ENCODE measurements at places on chromosomes 6 and 20. TPM values are rescaled to one million over a fixed set of nuclear protein-coding genes. Genes with fewer than 3 reads are reported as not detected.

GRCh38 chr6:117956386-117956785, 49.3 kb downstream of the SLC35F1 start:
- DNase-seq = no peak

GRCh38 chr6:62357835-62358234, 71.8 kb upstream of the KHDRBS2 start:
- DNase-seq = no peak

Gene FOXC1
- 1.5 TPM for total RNA-seq

Gene C20orf204
- total RNA-seq = 49.1 TPM

DNA sequence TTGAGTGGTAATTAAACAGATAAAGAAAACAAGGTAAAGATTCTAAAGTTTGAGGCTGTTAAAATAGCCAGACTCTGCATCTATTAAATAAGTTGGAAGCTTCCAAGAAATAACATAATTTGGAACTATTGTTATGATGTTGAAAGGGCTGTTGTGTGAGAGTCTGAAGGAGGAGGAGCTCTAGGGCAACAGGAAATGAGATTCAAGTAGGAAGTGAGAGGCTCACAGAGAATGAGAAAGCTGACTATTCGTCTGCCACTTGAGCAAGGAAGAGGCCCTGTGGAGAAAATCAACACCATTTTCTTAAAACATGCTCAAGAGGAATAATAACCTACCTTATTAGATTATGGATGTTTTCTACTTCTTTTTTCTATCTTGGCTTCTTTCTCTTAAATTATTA, 185.2 kb downstream of the SLC24A3 start:
- no peak for DNase-seq

Gene MCHR2
- total RNA-seq = not detected

DNA sequence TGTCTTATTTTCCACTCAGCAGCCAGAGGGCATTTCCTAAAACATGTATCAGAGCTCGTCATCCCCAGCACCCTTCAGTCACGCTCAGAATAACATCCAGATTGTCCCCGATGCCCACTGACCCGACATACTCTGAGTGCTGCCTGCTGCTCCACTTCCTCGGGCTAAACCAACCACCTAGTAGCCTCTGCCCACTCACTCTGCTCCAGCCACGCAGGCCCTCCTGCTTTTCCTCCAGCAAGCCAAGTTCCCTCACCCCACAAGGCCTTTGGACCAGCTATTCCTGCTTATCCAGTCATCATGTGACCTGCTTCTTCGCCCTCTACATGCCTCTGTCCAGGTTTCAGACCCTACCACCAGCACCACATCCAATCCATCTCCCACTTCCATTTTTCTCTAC, 454.2 kb downstream of the CD83 start:
- DNase-seq = no peak

Gene TP53TG5
- not detected for total RNA-seq

Gene LRRN4
- total RNA-seq = not detected

Gene SRMS
- not detected for total RNA-seq

- DNase-seq = no peak
Observed at GRCh38 chr6:157292202-157292601, 31.1 kb downstream of the TMEM242 start.

GRCh38 chr20:22825546-22825945, 209.6 kb upstream of the SSTR4 start:
- no peak for DNase-seq

- no peak for DNase-seq
Observed at GRCh38 chr6:163370464-163371117, 43.9 kb upstream of the QKI start.

GRCh38 chr6:34957231-34957783, 68.3 kb downstream of the ANKS1A start:
- no peak for DNase-seq

- DNase-seq = no peak
Observed at GRCh38 chr20:25056690-25057233, 1.2 kb downstream of the ACSS1 start.

DNA sequence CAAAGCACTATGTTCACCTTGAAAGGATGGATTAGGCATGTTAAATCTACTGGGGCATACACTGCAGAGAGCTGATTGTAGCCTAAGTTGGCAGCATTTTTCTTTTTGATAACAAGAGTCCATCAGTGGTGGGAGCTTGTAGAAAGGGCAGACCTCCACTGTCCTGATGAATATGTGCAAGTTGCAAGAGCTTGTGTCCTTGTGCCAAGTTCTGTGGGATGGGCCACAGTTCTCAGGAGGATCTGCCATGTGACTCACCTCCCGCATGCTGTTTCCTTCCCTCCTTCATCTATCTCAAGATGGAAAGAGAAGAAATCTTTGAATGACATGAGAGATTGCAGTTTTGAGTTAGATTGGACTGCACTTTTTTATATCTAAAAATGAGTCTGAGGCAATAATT, 58.3 kb upstream of the GGTLC1 start:
- no peak for DNase-seq

GRCh38 chr6:32991972-32992371, 17.4 kb downstream of the HLA-DOA start:
- DNase-seq = no peak

DNA sequence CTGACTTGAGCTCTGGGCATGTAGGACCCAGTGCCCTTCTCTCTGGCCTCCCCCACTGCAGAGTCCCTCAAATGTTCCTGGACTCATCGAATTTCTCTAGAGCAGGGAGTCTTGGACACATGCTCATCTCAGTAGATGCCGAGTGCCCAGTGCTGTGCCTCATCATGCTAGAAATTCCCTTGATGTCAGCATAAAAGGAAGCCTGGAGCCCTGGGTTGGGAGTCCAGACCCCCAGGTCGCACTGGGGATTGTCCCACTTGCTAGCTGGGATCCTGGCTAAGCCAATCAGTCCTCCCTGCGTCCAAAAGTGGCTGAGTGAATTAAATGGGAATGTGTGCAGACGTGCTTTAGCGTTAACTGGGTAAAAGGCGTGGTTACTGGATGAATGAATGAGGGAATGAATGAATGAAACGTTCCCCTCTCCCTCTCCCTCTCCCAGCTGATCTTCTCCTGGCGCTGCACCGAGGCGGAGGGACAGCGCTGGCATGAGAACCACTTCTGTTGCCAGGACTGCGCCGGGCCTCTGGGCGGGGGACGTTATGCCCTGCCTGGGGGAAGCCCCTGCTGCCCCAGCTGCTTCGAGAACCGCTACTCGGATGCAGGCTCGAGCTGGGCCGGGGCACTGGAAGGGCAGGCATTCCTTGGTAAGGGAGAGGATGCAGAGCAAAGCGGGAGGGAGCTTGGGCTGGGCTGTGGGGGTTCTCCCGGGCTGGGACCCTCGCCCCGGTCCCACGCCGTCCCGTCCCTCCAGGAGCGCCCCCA, 1.6 kb upstream of the TOMM6 start:
- DNase-seq = no peak

GRCh38 chr6:34005901-34006531, 139.9 kb downstream of the GRM4 start:
- DNase-seq = no peak

- no peak for DNase-seq
Observed at GRCh38 chr6:5190507-5190906, 70.2 kb downstream of the LYRM4 start.

- no peak for DNase-seq
Observed at GRCh38 chr6:47690791-47691190, 7.6 kb upstream of the ADGRF4 start.

Gene C6orf132
- 0.03 TPM for total RNA-seq

- peak; percentile 20 for DNase-seq
Observed at GRCh38 chr6:150689900-150690590, 90.4 kb downstream of the PLEKHG1 start.

Gene CTAGE9
- not detected for total RNA-seq

- no peak for DNase-seq
Observed at GRCh38 chr6:25009393-25009710, 73.6 kb upstream of the RIPOR2 start.

GRCh38 chr6:121439926-121440325, 4.5 kb downstream of the GJA1 start:
- no peak for DNase-seq

DNA sequence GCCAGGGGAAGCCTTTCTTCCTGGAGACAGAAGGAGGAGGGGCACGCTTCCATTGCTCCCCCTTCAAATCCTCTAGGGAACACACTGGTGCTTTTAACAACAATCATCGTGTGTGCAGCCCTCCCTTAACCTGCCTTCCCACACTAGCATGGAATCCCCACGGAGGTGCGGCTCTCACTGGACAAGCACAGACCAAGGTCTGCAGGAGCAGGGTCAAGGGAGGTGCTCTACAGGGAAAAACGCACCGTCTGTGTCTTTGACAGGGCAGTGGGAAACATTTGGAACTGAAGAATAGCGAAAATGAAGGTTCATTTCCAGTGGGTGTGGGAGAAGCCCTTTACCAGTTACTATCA, 527.1 kb downstream of the QKI start:
- DNase-seq = no peak

- no peak for DNase-seq
Observed at GRCh38 chr6:78854546-78854945, 12.8 kb upstream of the IRAK1BP1 start.

DNA sequence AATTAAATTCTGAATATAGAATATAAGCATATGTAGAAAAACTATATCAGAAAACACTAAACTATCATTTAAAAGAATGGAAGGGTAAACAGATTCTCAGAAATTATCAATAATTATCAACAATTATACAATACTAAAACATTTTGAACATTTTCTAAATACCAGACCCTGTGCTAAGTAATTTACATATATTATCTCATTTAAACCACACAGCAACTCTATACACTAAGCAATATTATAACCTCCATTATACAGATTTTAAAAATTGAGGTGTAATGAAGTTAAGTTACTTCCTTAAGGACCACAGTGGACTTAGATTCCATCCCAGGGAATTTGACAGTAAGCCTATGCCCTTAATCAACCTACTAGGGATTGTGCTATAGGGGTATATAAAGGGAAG, 33.3 kb downstream of the DTNBP1 start:
- DNase-seq = no peak

Gene TOX2
- total RNA-seq = 40.6 TPM

- DNase-seq = no peak
Observed at GRCh38 chr20:46644733-46645132, 6.5 kb downstream of the SLC13A3 start.

DNA sequence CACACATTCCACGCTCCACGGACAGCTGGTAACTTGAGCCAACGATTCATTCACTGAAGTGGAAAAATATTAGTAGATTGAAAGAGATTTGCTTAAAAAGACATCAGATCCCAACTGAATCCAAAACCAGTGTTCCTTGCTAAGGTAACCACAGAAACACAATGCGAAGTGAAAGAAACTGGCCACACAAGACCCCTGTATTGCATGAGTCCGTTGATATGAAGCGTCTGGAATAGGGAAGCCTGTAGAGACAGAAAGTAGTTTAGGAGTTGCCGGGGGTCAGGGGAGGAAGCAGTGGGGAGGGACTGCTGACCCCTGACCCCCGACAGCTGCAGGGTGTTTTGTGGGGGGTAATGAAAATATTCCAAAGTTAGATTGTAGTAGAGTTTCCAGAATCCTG, 10.0 kb downstream of the PCK1 start:
- DNase-seq = no peak

Gene BPI
- total RNA-seq = not detected

DNA sequence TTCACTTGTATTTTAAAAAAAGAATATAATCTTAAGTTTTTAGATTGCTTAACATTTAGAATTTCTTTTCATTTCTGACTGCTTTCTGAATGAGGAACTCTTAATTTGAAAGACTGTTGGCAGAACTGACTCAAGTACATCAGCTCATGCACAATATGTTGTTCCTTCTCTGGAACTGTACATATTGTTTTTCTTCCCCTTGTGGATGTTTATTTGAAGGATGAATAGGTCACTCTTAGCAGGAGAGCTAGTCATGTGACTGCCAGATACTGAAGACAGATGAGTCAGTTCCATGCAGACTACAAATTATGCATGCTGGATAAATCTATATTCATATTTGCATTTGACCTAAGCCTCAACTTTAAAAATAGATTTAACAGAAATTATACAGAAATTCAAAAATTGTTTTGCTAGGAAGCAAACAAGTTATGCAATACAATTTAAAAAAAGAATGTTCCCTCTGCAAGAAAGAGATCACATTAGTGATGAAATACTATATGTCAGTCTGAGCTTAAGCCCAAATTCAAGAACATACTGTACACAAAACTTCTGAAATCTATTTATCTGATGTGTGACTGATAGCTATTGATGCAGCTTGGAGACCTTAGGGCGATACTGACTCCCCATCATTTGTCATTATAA, 1274.9 kb upstream of the GJE1 start:
- no peak for DNase-seq

Gene C20orf144
- total RNA-seq = 0.11 TPM

DNA sequence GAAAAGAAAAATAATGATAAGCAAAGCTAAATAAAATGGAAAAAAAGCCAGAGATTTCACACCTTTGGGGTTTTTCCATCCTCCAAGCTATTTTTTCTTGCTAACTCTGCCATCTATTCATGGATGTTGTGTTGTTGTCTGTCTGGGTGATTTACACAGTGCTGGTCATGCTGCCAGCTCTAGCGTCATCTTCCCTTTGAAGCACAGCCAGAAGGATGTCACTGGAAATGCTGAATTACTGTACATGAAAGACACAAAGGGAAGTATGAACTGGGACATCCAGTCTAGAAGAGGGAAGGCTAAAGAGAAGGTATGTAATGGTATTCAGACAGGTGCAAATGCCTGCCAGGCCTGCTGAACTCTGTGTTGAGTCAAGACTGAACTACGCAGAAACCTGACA, 241.9 kb upstream of the STXBP5 start:
- no peak for DNase-seq

Gene SLC35B2
- total RNA-seq = 35.8 TPM

DNA sequence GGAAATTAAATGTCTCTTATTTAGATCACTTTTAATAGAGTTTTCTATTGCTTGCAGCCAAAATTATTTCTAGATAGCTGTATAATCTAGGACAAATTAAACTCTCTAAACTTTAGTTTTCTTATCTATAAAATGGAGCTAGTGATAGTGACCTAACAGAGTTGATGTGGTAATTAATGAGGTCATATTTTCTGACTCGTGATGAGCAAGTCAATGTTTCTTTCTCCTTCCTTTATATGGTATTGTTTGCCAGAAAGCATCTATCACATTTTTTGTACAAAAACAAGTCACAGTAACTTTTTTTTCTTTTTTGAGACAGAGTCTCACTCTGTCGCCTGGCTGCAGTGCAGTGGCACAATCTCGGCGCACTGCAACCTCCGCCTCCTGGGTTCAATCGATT, 267.7 kb downstream of the FARS2 start:
- DNase-seq = no peak

Gene FNDC11
- 0.72 TPM for total RNA-seq

Gene ADGB
- total RNA-seq = not detected

Gene HLA-DQB1
- total RNA-seq = 119 TPM

GRCh38 chr6:63487103-63487813, 85.0 kb upstream of the LOC128125822 start:
- no peak for DNase-seq

Gene TCP11
- not detected for total RNA-seq

GRCh38 chr20:53767206-53767930, 173.7 kb upstream of the ZNF217 start:
- no peak for DNase-seq

DNA sequence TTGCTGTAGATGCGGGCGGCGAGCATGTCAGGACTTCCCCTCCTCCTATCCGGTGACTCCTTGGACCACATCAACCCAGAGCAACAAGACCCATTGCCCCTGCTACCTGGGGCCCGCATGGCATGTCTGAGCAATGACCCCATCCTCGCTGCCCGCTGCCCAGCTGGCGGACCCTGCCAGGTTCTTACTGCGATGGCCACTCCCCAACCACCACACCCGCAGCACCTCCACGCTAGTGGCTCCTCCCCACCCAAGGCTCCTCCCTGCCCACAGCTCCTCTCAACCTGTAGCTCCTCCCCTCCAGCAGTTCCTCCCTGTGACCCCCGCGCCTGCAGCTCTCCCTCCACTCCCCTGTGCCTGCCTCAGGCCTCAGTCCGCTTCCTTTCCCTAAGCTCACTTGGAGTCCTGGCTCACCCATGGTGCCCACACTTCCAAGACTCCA, 17.6 kb upstream of the SERPINB9 start:
- no peak for DNase-seq
